ENCODE measurements at places on chromosomes 5 and 9.

- DNase-seq, result no peak
Observed at GRCh38 chr9:73577848-73578247, 426.2 kb downstream of the ANXA1 start.

DNA sequence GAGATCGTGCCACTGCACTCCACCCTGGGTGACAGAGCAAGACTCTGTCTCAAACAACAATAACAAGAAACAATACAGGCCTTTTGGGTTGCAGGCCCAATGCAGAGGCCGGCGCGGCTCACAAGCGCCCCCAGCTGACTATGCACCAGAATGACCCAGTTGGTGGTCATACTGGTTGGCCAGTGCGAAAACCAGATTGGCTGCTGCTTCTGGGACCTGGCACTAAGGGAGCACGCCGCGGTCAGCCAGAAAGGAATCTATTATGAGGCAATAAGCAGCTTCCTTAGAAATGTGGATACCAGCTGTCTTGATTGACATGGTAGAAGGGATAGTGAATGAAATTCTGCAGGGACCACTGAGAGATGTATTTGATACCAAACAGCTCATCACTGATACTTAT, 35.0 kb downstream of the RANBP17 start:
- no peak for DNase-seq

DNA sequence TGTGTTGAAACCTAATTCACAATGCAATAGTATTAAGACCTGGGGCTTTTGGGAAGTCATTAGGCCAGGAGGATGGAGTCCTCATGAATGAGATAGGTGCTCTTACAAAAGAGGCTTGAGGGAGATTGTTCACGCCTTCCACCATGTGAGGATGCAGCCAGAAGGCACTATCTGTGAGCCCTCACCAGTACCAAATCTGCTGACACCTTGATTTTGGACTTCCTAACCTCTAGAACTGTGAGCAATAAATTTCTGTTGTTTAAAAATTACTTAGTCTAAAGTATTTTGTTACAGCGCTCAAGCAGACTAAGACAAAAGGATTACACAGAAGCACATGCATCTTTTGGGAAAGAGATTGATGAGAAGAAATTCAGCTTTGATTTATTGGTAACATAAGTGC, 232.9 kb upstream of the NR4A3 start:
- DNase-seq, result no peak

DNA sequence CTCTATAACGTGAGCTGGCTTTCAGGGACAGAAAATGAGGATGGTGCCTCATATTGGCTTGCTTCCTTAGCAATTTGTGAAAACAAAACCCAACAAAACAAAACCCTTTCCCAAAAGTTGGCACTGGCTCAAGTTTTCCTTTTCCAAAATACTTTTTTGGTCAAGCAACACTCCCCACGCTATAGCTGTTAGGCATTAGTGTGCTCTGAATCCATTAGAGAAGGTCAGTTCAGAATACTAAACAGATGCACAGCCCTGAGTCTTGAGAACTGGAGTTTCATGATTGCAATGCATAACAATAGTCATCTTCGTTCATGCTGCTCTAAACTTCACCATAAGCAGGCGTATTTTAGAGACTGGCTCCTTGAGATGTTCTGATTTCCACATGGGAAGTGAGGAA, 172.0 kb upstream of the KLF9 start:
- DNase-seq, result no peak

- DNase-seq, result no peak
Observed at GRCh38 chr5:20286512-20286911, 298.5 kb upstream of the CDH18 start.

DNA sequence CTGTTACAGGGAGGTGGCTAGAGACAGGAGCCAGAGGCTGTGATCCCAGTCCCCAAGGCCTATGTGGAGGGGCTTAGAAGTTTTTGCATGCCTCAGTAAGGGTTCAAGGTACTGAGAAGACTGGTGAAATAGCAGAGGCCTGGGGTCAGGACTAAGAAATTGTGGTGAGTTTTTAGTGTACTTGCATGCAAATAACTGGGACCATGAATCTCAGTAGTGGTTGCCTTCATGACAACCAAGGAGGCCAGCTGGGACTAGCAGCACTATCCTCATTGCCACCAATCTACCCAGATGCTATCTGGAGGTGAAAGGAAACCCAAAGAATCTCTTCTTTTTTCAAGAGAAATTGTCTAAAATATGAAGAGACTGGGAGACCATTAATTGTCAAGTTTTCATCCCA, 395.1 kb downstream of the CETN3 start:
- no peak for DNase-seq

DNA sequence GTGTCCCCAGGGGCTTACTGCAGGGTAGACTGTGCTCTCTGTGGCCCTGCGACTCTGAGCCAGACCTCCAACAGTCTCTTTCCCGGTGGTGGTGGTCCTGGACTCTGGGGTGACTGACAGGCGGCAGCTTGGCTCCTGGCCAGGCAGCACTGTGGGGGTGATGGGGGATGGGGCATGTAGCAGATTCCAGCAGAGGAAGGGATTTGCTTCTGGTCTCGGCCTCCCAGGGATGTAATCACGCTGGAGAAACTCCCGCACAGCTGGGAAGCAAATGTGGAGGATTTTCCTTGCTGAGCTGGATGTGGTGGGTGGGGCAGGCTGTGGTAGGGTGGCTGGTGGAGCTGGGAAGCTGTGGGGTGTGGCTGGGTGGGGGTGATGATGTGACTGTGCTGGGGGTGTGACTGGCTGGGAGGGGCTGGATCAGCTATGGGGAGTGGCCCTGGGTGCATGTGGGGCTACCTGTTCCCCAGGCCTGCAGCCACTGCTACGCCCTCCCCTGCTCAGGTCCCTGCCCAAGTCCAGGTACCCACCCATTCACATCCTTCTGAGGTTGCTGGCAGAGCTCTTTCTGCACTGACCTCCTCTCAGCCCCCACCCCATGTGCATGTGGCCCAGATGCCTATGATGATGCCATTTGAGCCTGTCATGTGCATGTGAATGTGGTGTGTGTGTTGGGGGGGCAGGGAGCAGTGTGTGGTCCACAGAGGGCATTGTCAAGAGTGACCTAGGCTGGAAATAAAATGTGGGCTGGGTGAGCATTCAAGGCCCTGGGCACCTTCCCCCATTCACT, 3.8 kb downstream of the NDST1 start:
- DNase-seq, result no peak

- no peak for DNase-seq
Observed at GRCh38 chr5:149130121-149130914, 11.0 kb upstream of the ABLIM3 start.

DNA sequence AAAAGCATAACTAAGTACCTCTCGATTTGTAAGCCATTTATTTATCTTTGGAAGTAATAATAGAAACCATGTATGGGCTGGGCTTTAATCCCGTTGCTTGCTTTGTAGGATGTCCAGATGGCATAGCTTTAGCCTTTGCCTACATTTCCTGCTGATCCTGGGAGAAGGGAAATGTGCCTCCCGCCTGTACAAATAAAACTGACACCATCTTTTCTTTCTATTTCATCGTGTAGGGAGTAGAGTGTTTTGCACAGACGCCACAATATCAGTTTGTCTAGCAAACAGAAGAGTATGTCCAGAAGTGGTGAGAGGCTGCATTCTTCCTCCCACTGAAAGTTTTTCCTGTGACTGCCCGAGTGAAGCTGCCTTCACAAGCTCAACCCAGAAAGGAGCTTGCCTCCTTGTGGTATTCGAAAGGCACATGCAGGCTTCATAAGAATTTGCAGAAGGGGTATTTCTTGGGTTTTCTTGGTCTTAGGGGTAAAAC, 24.7 kb upstream of the TJP2 start:
- no peak for DNase-seq

GRCh38 chr9:125644819-125645507, 62.0 kb downstream of the MAPKAP1 start:
- no peak for DNase-seq

- DNase-seq, result peak; percentile 49
Observed at GRCh38 chr5:178420354-178420781, 169.8 kb downstream of the COL23A1 start.

DNA sequence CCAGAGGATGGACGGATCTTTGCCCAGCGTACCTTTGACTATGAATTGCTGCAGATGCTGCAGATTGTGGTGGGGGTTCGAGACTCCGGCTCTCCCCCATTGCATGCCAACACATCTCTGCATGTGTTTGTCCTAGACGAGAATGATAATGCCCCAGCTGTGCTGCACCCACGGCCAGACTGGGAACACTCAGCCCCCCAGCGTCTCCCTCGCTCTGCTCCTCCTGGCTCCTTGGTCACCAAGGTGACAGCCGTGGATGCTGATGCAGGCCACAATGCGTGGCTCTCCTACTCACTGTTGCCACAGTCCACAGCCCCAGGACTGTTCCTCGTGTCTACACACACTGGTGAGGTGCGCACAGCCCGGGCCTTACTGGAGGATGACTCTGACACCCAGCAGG, 1.9 kb downstream of the PCDHGC5 start:
- no peak for DNase-seq

GRCh38 chr5:6525910-6526309, 77.3 kb downstream of the UBE2QL1 start:
- no peak for DNase-seq

DNA sequence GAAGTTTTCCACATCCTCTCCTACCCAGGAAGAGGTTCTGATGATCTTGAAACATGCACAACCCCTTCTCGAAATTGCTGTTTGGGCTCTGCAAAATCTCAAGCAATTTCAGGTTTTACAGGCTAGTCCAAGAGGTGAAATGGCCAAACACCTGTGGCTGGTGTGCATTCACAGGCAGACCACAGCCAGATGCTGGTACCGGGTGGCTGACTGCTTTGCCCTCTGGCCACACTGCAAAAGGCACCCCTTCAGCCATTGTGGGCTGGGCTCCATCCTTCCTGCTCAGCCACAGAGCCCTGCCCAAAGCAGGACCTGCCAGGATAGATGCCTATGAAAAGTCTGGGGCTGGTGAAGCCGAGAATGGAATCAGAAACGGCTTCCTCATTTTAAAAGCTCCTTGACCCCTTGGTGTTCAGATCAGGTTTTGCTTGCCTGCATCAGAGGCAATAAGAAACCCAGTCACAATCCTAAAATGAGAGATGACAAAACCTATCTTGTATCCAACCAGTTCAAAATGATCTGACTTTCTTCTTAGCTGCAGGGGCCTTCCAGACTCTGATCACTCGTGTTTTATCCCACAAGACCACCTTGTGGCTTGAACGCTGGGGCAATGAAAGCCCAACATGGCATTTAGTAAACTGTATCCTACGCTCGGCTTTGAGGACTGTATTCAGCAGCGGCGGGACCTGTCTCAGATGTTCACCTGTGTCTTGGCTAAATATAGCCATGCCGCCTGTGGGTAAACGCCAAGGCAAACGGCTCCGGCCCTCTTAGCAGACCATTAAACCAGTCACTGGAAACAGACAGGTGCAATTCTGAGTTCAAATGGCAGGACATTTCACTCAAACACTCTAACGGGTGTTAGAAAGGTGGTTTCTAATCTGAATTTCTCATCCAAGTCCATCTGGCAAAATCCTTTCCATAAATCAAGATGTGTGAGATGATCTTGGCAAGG, 49.6 kb downstream of the EPB41L4B start:
- no peak for DNase-seq

- DNase-seq, result peak; percentile 54
Observed at GRCh38 chr5:137688210-137688840, 47.6 kb downstream of the KLHL3 start.

GRCh38 chr5:32753765-32754164, 42.6 kb downstream of the NPR3 start:
- no peak for DNase-seq

- no peak for DNase-seq
Observed at GRCh38 chr5:93621327-93621798, 38.3 kb downstream of the NR2F1 start.

GRCh38 chr9:77772646-77773045, 124.5 kb upstream of the GNA14 start:
- no peak for DNase-seq

DNA sequence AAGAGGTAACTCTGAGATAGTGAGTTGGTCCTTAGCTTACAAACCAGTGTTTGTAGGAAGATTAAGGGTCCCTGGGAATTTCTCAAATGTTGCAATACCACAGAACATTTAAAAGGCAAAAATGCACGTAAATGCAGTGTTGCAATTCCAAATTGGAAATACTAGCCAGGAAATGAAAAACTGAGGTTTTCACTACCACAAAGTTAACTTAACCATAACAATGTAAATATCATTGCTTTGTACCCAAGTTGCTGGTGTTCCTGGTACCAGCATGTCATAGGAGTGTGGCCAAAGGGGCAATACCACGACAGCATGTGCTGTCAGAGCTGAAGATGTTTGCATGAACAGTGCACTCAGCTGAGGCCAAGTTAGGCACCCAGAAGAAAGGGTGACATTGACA, 382.9 kb downstream of the GLIS3 start:
- DNase-seq, result no peak

DNA sequence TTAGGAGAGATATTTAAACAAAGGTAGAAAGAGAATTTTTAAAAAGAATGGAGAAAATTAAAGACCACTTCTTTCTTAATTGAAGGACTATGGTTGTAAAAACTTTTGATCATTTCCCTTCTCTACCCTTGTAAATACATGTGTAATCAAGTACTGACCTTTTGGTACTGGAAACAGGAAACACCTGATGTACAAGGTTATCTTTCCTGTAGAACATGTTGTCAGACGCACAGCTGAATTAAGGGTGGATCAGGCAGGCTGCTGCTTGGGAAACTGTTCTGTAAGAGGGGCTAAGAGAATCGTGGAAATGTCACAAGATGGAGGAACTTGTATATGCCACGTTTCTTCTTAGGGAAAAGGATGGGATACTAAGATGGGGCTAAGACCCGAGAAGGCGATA, 341.6 kb downstream of the ZNF608 start:
- no peak for DNase-seq

GRCh38 chr5:178288401-178289368, 56.1 kb upstream of the PHYKPL start:
- no peak for DNase-seq

DNA sequence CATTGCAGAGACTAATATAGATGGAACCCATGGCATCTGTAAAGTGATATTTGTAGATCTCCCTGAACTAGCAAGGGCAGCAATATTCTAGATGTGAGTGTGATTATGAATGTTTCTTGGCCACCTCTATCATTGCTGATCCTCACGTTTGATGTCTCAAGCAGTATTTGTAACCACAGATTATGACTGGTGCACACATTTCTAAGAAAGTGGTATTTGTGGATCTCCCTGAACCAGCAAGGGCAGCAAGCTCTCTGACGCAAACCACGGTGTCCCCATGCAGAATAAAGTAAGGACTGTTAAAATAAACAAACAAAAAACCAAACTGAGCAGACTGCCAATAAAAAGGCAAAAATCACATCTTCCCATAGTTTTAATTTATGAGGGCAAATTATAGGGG, 301.3 kb downstream of the CSNK1G3 start:
- DNase-seq, result no peak

GRCh38 chr9:86943201-86944113, 3.8 kb downstream of the GAS1 start:
- DNase-seq, result no peak

DNA sequence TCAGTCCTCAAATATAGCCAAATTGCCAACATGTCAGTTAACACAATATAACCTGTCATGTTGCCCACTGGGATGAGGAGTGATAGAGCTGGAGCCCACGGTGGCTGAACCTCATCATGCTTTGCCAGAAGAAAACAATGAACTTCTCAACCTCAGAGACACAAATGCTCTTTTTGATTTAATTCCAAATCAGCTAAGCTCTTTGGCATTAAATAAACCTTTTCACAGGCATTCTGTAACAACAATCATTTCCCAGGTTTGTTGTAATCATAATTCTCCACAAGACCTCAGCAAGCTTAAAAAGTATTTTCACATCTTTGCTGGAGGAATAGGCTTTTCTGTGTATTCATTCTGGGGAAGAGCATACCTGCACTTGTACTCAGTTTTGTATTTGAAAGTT, 830.9 kb downstream of the MAT2B start:
- DNase-seq, result no peak
